Stimulated activated CD8-positive, alpha-beta memory T cell treated with anti-CD3 and anti-CD28 coated beads, Interleukin-7, amount 100 ng/mL, for 24 hours (primary cell): ENCODE measurements at places on chromosomes 7 and 10.

DNA sequence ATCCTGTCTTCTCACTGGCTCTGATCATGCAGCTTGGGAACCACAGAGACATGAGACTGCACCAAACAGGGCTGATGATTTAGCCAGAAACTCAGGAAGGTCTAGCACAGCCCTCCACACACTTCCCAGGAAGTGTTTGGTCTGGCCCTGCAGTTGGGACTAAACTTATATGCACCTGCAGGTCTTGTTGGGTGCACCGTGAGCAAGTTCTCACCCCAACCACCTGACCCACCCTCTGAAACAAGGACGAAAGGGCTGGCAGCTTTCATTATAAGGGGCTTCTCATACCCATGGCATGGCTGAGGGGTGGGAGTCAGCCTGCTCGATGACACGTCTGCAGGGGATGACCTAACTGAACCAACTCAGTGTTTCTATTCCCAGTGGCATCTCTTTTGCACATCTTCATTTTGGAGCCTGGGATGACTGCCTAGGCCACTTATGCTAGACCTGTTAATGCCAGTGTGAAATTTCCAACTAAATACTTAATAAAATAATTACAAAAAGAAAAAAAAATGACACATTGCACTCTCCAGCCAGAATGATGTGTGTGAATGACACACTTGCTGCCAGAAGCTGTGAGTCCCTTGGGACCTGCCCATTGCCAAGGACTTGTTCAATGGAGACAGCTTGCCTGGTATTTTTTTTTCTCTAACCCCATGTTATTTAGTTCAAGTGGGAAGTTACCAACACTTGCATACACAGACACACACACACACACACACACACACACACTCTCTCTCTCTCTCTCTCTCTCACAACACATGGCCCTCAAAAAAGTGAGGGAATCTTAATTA is 102.6 kb downstream of the NEURL1 start:
- DNase-seq = no peak

DNA sequence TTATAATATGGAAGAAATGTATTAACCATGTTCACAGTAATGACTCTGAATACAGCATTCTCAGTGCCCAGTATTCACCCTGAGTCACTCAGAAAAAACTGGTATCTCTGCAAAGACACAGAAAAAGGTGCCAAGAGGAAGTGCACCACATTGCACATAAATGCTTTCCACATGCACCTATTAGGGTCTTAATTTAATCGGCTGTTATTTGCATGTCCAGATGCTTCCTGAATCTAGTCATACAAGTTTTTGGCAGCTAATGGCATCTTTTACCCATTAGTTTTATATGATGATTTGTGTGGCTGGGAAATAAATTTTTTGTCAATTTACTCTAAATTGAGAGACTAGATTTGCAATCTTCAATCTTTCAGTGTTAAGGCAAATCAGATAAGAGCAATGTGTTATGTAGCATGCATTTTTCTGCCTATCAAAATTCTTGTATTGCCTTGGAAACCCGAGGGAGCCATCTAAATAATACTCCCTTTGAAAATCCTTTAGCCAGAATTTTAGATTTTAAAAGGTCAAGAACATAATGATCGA is 58.2 kb downstream of the ZNF680 start:
- no peak for DNase-seq

DNA sequence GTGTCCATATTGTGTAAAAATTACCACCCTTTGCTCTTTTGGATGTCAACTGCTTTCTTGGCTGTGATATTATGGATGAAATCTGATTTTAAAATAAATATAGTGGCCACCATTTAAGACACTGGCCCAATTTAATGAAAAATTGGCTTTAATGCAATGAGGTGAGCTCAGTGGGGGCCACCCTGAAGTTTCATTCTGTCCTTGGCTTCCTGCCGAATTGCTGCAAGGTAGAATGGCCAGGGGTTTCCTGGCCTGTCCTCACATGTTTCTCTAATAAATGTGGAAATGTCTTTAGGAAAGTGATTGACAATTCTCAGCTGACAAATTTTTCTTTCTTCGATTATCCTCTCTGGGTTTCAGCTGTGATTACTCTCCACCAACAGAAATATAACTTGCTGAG is 36.0 kb downstream of the DYNC1I1 start:
- no peak for DNase-seq

DNA sequence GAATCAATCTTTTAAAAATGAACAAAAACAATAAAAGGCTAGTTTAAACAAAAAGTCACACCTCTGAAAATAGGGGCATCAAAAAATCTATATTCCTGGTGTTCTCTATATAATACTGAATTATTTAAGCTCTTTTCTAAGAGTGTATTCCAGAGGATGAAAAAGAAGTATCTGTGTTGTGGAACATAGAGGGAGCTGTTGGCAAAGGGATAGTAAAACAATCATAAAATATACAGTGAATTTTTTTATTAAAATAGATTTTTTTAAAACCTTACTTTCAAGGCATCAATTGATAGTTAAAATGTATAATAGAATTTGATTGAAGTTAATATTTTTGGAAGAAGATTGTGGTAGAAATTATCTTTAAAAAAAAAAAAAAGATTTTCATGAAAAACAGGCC is 1409.1 kb upstream of the CELF2 start:
- DNase-seq = no peak

- no peak for DNase-seq
Measured at GRCh38 chr7:269721-270120, 20.2 kb upstream of the FOXL3 start.

DNA sequence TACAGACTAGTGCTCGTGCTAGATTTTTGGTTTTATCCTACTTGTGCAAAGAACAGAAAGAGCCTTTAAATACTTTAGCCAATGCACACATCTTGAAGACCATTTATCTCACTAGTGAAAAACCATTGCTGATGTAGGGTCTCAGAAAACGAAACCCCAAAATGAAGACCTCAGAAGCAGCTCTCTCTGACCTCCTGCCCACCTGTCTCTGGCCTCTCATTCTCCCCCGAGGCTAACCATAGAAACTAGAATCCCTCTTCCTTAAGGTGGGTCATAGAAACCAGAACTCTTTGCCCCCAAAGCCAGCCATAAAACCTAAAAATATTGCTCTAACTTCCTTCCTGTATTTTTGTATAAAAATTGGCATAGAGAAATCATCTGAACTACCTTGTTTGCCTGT is 112.2 kb downstream of the KIF20B start:
- no peak for DNase-seq

DNA sequence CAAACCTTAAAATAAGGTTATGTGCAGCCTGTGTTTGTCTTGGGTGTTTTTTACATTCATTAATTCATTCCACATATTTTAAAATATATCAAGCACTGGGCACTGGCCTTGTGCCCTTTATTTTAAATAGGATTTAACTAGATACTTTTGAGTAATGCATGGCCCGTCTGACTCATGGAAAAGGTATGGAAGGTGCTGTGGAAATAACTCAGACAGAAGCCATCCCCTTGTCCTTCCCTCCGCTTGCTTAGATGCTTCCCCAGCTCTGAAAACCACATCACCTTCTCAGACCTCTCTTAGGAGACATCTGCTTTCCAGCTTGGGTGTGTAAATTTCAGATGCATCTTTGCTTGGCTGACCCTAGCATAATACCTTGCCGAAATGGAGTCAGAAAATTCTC is 30.5 kb downstream of the SLC18A2 start:
- DNase-seq = no peak

DNA sequence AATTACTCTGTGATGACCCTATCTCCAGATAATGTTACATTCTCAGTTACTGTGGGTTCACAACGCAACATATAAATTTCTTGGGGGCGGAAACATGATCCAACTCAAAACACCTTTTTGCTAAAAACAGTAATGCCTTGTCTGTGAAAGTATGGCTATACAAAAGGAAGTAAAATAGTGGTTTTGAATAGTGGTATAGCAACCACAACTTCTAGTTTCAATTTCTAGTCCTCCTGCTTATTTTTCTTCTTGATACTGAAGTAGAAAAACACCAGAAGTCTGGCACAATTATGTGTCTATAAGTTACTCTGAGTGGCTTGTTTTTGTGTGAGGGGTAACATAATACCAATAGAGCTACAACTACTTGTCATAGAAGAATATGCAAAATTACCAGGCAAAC is 21.5 kb upstream of the ZNF800 start:
- no peak for DNase-seq

DNA sequence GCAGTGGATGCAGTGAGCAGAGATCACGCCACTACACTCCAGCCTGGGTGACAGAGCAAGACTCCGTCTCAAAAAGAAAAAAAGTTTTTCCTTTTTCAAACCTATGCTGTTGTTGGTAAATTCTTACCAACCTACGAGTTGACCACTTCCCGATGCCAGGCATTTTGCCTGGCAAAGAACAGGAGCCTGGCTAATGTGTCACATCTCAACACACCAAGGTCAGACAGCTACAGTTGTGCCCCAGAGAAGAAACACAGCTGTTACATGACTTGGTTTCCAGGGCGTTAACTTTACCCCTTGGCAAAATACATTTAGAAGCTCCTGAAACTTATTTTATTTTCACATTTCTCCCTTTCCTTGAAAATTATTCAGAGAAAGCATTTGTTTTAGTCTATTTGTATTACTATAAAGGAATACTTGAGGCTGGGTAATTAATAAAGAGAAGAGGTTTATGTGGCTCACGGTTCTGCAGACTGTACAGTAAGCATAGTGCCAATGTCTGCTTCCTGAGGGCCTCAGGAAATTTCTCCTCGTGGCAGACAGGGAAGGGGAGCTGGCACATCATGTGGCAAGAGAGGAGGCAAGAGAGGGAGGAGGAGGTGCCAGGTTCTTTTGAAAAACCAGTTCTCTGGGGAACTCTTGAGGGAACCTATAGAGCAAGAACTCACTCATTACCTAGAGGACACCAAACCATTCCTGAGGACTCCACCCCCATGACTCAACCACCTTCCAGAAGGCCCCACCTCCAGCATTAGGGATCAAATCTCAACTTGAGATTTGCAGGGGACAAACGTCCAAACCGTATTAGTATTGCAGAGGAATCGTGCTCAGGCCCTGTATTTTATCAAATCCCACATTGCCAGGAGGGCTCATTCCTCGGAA is 83.3 kb downstream of the PAXIP1 start:
- DNase-seq = no peak

DNA sequence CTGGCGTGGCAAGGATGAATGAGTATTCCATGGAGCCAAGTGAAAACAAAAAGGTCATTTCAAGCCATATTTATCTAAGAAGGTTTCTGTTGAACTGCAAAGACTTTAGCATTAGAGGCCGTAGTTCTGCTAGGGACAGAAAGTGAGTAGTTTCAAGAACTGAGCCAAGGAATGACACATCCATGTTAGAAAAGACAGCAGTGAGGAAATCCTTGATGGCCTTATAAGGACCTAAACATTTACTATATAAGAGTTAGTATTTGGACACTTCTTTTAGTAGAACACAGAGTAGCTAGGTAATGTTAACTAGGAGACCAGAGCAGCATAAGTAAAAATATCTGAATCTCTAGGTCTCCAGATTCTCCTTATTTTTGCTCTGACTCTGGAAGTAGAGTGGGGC is 329.8 kb upstream of the SEMA3D start:
- no peak for DNase-seq

- DNase-seq = no peak
Measured at GRCh38 chr10:34727595-34728033, 87.5 kb downstream of the PARD3 start.

DNA sequence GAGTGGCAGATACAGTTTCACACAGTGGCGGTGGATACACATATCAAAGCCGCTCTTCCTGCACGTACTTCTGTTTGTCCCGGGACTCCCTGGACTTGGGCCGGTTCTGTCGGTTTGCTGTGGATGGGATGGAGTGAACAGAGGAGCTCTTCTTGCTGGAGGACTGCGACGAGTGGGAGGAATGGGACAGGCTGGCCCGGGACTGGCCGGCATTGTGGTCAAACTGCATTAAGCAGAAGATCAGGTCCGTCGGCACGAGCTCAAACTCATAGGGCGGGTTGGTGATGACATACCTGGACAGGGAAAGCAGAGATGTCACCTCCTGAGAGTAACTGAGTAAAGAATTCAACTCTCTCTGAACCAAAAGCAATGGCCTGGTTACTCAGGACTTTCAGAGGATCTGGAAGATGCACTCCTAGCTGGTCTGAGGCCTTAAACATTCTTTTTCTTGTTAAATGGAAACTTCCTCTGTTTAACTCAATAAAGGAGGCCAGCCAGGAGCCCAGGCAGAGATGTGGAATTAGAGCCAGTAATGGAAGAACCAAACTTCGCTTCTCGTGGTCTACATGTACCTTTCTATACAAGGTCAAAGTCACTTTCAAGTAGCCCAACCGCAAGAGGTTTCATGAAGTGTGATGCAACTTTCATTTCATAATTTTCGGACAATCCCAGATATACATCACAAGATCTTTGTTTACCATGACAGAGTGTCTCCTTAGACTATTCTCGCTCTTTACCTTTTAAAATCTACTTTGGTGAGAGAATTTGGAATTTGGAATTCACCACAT is 750.2 kb downstream of the KCNMA1 start:
- DNase-seq = no peak

DNA sequence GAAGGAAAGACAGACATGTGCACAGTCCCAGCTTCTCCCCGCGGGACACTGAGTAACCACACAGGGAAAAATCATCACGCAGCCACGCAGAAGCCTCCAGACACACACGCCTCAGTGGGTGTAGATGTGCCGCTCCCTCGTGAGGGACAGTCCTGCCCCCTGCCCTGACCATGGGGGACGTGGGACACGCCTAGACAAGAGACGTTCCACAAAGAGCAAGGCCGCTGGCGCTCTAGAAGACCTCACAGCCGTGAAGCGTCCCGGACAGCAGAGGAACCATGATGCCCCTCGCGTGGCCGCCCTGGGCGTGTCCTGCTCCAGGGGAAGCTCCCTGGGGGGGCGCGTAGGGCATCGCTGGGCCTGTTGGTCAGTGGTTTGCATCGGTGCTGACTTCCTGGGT is 210.8 kb downstream of the DNAJB6 start:
- DNase-seq = no peak

- no peak for DNase-seq
Measured at GRCh38 chr7:139471740-139472353, 11.6 kb downstream of the KLRG2 start.

DNA sequence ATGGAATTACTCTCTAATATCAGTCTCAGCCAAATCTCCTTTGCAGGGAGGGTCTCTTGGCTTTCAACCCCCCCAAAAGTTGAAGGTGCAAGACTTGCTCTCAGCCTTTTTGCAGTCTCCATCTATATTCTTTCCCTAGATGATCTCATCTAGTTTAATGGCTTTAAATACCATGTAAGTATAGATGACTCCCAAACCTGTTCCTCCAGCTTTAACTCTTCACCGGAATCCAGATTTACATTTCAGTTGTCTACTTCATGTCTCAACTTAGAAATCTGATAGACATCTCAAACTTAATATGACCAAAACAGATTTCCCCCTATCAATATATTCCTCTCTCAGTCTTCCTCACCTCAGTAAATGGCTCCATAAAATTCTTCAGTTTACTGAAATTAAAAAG is 9.9 kb upstream of the TAS2R41 start:
- no peak for DNase-seq

- no peak for DNase-seq
Measured at GRCh38 chr10:54958844-54959243, 157.8 kb upstream of the PCDH15 start.

- DNase-seq = no peak
Measured at GRCh38 chr7:29328045-29328444, 133.5 kb downstream of the CHN2 start.

GRCh38 chr7:16657656-16658279 is 11.8 kb downstream of the BZW2 start:
- DNase-seq = no peak
